ENCODE measurements at places on chromosomes 13 and 19.

- no peak for DNase-seq
Observed at GRCh38 chr19:29783627-29784190, 28.1 kb upstream of the CCNE1 start.

DNA sequence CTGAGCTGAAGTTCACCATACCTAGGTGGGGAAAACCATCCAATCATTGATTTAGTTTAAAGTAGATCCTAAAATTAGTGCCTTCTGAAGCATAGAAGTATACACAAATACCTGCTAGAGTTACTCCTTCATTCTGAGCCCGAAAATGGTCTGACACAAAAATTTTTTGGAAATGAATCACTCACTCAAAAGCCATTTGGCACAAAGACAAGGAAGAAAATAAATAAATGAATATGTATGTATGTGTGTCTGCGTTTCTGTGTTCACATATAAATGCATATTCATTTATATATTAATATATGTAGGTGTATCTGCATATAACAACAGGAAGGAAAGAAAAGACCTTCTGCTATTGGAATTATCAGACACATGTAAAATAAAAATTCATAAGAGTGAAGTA is 614.4 kb upstream of the PCDH9 start:
- DNase-seq, result no peak

- no peak for DNase-seq
Observed at GRCh38 chr19:32558607-32559228, 22.3 kb upstream of the PDCD5 start.

GRCh38 chr13:84553227-84553626 is 671.0 kb upstream of the SLITRK1 start:
- DNase-seq, result no peak

DNA sequence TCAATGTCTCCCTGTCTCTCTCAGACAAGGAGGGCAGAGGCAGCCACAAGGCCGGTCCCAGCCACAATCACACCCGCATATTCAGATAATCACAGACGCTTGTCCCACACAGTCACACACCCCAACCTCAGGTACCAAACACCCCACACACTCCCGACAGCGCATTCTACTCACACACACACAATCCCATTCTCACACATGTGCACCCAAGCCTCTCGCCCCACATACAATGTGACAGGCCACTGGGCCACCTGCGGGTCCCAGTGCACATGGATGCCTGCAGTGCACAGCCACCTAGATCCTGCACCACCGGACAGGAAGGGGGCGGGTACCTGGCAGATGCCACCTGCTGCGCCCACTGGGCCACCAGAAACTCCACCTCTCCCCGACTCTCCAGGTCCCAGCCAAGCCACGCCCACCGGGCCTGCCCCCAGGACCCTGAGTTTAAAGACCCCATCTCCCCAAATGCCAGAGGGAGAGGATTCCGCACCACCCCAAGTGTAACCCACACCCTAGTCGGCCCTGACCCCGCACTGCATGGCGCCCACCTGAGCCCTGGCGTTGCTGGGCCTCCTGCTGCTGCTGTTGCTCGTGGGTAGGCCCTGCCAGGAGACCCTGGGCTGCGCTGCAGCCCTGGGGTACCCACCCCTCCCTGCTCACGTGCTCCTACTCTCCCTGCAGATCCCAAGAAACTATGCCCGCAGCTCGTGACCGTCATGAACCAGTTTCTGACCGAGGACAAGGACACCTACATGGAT is 10.6 kb downstream of the SCGB2B2 start:
- no peak for DNase-seq

GRCh38 chr19:19269952-19270694 is 3.0 kb downstream of the TM6SF2 start:
- DNase-seq, result no peak

- DNase-seq, result peak; percentile 85
Observed at GRCh38 chr13:27621366-27622101, at the start of gene POLR1D. Gene POLR1D, plus strand, starts transcription at chr13:27621892. Its CDS starts 92 bp downstream, at chr13:27621984.

DNA sequence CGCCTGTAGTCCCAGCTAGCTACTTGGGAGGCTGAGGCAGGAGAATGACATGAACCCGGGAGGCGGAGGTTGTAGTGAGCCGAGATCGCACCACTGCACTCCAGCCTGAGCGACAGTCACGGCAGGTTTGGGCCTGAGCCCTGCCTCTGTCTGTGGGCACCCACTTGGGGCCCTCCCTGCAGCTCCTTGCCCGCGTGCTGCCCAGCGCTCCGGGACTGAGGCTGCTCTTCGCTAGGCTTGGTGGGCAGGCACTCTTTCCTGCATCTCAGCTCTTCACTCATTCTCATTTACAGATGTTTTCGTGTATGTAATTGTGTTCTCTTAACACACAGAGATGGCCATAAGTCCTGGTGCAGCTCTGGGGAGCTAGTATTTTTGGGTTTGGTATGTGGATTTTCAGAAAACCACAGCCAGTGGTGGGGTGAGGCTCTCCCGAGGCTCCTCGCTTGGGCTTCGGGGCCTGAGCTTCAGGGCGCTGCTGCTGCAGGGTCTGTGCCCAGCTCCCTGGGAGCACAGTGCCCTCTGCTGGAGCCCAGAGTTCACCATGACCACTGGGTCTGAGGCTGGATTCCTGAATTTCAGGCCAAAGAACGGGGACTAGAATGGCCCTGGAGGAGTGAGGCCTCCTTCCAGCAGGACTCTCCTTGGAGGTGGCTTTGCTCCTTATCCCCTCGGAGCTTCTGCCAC is 15.2 kb downstream of the UPF1 start:
- DNase-seq, result peak; percentile 67

GRCh38 chr13:77360032-77360685 is 33.3 kb upstream of the MYCBP2 start:
- no peak for DNase-seq

DNA sequence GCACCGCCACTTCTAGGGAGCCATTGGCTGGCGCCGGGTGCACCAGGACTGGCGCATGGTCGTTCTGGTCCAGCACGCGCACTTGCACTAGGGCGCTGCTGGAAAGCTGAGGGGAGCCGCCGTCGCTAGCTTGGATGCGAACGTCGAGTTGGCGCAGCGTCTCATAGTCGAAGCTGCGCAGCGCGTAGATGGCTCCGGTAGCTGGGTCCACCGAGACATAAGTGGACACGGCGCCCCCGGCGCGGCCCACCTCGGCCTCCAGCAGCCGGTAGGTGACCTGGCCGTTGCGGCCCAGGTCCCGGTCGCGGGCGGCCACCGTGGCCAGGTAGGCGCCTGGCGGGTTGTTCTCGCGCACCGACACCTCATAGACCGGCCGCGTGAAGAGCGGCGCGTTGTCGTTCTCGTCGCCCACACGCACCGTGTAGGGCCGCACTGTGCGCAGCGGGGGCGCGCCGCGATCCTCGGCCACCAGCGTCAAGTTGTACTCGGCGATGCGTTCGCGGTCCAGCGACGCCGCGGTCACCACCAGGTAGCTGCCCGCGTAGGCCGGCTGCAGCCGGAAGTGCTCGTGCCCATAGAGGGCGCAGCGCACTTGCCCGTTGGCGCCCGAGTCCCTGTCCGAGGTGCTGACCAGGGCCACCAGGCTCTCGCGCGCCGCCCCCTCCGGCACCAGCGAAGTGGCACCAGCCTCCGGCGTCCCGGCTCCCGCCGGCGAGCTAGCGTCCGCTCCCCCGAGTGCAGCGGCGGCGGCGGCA is 1.7 kb downstream of the PCDH8 start:
- DNase-seq, result no peak

DNA sequence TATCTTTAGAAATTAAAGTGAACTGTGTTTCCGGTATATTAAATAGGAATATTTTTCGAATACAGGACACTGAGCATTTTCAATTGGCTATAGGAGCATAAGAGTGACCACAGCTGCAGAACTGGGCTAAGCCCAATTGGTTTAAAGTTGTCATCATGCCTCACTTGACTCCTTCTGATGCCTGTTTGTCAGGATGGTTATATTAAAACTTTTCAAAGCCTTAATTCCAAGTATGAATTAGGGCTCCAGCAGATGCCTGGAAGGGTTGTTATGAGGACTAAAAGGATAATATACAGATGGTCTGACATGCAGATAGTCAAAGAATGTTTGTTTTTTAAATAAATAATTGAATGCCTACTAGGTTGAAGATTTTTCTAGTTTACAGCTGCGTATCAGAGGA is 100.0 kb downstream of the LMO7 start:
- no peak for DNase-seq

GRCh38 chr13:20984879-20985278 is 76.5 kb downstream of the LATS2 start:
- no peak for DNase-seq

- DNase-seq, result no peak
Observed at GRCh38 chr13:31090961-31091624, 70.6 kb downstream of the HSPH1 start.

- no peak for DNase-seq
Observed at GRCh38 chr19:41637484-41637883, 10.6 kb upstream of the CEACAM4 start.

DNA sequence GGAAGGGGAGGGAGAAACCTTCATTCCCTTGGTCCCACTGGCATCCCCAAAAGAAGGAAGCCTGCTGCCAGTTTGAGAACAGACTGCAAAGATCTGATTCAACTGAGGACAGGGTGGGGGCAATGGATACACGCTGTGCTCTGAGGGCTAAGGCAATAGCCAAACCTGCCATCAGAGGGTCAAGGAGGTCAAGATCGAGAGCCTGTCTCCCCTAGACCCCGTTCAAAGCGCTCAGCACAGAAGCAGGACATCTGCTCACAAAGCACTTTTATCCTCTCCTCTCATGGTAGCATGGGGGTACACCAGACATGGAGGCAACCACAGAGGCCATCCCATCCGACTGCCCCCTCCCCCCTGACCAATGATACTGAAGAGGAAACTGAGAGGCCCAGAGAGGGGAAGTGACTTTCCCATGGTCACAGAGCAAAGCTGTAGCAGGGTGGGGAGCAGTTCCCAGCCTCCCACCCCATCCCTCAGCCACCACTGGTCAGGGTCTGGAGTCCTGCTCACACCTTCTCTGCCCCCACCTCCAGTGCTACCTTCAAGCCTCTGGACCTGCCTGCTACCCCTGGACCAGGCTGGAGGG is 11.1 kb downstream of the POU2F2 start:
- no peak for DNase-seq

DNA sequence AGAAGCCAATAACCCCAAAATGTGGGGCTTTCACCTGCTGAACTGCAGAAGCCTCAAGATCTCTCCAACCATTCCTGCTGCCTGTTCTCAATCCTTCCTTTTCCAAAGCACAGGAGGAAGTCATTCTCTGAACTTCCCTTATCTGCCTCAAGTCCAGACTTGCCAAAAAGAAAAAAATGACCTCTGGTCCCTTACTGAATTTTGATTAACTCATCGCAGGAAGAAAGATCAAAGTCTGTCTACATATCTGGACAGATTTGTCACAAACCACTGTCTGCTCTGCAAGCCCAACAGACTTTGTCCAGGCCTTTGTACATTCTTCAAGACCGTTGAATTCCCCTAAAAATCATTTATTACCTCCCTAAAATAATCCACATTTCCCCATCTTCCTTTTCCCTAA is 126.5 kb upstream of the NBEA start:
- no peak for DNase-seq

GRCh38 chr19:4596033-4596904 is 36.8 kb upstream of the SEMA6B start:
- DNase-seq, result no peak

- DNase-seq, result no peak
Observed at GRCh38 chr13:112771139-112771876, 81.5 kb downstream of the ATP11A start.

DNA sequence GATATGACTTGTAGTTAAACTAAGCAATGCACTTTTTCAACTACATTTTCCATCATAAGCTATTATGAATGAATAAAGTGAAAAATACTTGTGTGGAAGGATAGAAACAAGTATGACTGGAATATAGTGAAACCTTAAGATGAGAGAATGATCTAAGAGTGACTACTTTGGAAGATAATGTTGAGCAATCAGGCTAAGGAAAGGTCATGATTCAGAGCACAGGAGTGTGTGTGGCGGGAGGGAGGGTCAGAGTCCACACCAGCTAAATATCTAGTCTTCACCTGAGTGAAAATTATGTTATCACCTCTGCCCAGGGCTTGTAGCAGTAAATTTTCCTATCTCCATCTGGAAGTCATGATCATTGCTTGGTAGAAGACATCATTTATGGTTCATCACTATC is 833.4 kb upstream of the ATXN8OS start:
- no peak for DNase-seq

DNA sequence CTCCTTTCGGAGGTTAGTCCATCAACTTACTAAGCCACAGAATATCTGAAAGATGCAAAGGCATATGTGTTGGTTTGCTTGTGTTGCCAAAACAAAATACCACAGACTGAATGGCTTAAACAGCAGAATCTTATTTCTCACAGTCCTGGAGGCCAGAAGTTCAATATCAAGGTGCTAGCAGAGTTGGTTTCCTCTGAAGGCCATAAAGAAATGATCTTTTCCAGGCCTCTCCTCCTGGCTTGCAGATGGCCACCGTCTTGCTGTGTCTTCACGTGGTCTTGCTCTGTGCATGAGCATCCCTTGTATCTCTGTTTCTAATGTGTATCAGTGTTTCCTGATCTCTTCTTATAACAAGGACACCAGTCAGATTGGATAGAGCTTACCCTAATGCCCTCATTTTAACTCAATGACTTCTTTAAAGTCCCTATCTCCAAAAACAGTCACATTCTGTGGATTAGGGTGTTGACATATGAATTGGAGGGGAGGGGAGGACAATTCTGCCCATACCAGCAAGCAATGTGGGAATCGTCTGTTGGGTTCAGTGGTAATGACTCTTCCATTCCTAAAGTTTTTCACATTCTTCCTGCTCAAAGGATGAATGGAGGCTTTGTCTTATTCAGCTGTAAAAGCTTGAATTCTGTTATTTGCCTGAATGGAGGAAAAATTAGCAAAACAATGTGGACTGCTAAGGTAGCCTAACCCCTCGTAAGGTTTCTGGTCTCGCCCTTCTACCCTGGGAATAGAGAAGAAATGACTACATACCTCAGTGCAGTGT is 715.7 kb downstream of the DIAPH3 start:
- no peak for DNase-seq

GRCh38 chr13:44576351-44577235 is 463 bp upstream of the TSC22D1 start:
- no peak for DNase-seq

GRCh38 chr19:6572217-6572616 is 18.7 kb downstream of the CD70 start:
- DNase-seq, result no peak

DNA sequence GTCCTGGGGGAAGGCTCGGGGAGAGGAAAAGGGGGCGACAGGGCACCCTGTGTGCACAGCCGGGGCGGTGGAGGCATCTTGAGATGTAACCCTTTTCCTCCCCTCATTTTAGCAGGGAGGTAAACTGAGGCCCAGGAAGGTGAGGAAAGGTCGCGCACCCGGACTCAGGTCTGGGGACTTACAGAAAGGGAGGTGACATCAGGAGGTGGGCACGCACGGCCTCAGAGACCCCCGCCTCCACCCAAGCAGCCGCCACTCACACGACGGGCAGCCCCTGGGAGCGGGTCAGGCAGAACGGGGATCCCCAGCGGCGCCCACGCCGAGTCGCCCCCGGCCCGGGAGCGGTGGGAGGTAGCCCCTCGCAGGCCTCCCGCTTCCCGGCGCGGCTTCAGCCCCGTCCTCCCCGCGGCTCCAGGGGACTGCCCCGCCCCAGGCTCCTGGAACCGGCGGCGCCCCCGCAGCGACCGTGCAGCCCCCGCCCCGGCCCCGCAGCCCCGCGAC is 477 bp downstream of the PIP5K1C start:
- no peak for DNase-seq

GRCh38 chr19:47651691-47652090 is 42.8 kb downstream of the BICRA start:
- DNase-seq, result no peak

GRCh38 chr13:75802161-75802560 is 166.0 kb downstream of the LMO7 start:
- DNase-seq, result no peak
